ENCODE measurements at places on chromosomes 16 and 17. TPM values are rescaled to one million over a fixed set of nuclear protein-coding genes. Genes with fewer than 3 reads are reported as not detected.

The AOC3 gene
- under 0.01 TPM for total RNA-seq

The FOXJ1 gene
- total RNA-seq, result not detected

The KIF22 gene
- total RNA-seq, result 7.0 TPM

The ABCC11 gene
- total RNA-seq, result 0.34 TPM

The KRTAP4-1 gene
- total RNA-seq, result not detected
